ENCODE measurements at places on chromosomes 12 and 14.

GRCh38 chr12:132056951-132057350 is 87.2 kb downstream of the DDX51 start:
- DNase-seq = no peak

DNA sequence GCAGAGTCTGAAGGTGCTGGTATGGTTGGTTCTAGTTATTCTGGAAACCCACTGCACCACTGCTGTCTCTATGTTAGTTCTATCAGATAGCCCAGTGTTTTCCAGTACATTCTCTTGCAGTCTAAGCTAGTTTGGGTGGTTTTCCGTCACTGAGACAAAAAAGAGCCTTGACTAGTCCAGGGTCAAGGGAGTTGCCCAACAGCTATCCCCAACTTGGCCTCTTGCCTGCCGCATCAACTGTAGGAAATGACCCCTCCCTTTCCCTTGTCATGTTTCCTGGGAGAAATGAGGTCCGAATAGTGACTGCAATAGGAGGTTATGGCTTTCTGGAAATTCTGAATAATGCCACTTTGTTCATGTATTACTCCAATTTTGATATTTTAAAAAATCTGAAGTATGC is 160.4 kb downstream of the EFCAB11 start:
- no peak for DNase-seq

GRCh38 chr12:66726556-66726955 is 47.7 kb upstream of the GRIP1 start:
- no peak for DNase-seq

- DNase-seq = no peak
These were observed 16.2 kb upstream of the TUBA1B start for GRCh38 chr12:49147384-49147783.

DNA sequence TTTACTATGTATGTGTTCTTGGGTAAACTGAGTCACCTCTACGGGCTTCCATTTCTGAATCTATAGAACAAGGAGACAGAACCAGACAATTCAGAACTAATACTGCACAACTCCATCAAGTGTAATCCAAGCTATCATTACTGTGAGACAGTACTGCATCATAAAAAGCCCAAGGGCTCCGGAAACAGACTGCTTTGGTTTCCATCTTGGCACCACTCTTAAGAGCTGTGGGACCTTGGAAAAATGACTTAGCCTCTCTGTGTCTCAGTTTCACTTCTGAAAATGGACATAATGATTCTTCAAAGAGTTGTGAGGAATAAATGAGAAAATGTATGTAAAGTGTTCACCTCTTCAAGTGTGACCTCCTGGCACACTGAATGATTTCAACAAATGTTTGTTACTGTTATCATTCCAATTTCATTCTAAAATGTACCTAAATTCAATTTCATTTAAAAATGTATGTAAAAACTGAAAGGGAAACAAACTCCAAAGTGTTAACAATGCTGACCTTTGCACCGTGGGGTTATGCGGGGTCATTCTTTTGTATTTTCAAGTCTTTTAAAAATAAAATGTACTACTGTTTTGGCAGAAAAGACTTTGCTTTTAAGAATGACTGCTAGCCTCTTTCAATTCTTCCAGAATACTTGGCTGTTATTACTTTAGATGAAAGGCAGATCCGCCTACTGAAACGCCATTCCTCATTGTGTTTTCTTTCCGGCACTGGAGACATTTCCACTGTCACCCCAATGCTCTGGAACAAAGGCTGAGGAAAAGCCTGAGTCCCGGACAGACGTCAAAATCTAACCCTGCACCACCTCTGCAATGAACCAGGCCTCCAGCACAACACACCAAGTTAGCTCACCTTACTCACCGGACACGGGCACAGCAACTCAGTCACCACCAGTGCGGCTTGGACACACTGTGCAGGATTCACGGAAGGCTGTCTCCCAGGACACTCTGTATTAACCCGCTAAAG is 62.8 kb downstream of the TMCC3 start:
- no peak for DNase-seq

GRCh38 chr12:42730291-42730690 is 140.7 kb upstream of the PRICKLE1 start:
- DNase-seq = no peak

- DNase-seq = no peak
These were observed 145.9 kb upstream of the VASH1 start for GRCh38 chr14:76615331-76615730.

- DNase-seq = no peak
These were observed 72.7 kb upstream of the ZFP36L1 start for GRCh38 chr14:68865542-68865941.

- peak; percentile 19 for DNase-seq
These were observed 718 bp downstream of the PACS2 start for GRCh38 chr14:105315211-105315721.

- DNase-seq = no peak
These were observed 59.0 kb downstream of the IQSEC3 start for GRCh38 chr12:125566-125965.

GRCh38 chr14:76228138-76228537 is 76.4 kb downstream of the GPATCH2L start:
- no peak for DNase-seq

- DNase-seq = no peak
These were observed 33.5 kb upstream of the C14orf180 start for GRCh38 chr14:104545942-104546501.

GRCh38 chr12:57242691-57243454 is 8.1 kb downstream of the STAC3 start:
- peak; percentile 64 for DNase-seq

DNA sequence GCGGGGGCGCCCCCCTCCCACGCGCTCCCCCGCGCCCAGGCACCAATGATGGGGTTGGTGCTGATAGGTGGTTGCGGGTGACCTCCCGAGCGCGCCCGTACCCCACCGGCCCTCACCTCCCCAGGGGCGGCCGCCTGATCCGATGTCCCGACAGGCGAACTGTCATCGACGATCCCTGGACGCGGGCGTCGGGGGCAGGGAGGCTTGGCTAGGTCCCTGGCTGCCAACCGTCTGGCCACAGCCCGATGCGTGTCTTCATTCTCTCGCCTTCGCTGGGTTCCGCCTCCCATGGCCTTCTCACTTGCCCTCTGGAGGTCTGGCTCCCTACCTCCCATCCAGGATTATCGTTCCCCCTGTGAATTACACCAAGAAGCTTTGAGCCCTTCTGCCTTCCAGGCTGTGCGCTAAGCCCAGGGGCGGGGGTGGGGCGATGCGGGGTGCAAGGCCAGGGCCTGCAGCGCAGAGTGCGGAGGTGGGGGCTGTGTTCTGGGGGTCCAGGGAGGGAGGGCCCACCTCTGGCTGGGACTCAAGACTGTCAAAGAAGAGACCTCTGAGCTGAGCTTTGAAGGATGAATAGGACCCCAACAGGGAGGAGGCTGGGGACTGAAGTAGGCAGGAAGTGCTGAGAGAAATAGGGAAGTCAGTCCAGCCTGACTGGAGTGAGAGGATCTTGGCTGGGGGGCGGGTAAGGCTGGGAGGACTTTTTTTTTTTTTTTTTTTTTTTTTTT is 7.7 kb upstream of the RACGAP1 start:
- no peak for DNase-seq

DNA sequence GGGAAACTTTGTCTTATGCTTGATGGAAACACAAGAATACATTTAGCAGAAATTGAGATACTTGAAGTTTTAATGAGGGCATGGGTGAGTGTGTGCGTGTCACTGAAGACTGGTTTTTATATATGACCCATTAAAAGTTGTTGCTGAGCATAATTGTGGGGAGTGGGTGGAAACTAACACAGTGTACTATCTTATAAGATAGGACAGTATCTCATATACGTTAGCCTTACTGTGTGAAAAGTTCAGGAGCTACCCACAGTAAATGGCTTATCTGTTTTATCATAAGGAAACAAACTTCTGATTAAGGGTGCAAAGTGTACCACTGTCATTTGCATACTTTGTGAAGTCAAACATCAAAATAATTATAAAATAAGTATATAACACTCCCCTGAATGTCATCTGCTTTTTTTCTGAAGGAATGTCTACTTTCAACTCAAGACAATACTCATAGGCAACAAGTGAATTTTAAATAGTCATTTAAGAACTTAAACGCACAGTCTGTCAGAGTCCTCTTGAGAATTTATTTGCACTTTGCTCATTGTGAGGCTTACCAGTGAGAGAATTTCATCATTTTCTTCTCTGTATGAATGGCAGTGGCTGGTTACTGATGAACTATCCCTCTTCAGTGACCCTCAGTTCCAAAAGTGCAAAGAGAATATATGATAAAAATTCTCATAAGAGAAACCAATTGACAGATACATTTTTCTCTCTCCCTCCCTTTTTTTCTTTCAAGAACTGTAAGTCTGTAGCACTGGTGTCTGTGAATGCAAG is 4.2 kb downstream of the PDE3A start:
- no peak for DNase-seq

GRCh38 chr14:55819610-55820304 is 239.8 kb downstream of the KTN1 start:
- no peak for DNase-seq

DNA sequence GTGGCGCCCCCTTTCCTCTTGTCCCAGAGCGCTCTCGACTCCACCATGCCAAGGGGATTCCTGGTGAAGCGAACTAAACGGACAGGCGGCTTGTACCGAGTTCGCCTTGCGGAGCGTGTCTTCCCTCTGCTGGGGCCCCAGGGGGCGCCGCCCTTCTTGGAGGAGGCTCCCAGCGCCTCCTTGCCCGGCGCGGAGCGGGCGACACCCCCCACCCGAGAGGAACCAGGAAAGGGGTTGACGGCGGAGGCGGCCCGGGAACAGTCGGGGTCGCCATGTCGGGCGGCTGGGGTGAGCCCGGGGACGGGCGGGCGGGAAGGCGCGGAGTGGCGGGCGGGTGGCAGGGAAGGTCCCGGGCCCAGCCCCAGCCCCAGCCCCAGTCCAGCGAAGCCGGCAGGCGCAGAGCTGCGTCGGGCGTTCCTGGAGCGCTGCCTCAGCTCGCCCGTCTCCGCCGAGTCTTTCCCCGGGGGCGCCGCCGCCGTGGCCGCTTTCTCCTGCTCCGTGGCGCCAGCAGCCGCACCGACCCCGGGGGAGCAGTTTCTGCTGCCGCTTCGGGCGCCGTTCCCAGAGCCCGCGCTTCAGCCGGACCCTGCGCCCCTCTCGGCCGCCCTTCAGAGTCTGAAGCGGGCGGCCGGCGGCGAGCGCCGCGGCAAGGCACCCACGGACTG is 376 bp downstream of the INSM2 start:
- DNase-seq = no peak

- DNase-seq = no peak
These were observed 5.7 kb upstream of the SLC38A4 start for GRCh38 chr12:46831335-46832129.

DNA sequence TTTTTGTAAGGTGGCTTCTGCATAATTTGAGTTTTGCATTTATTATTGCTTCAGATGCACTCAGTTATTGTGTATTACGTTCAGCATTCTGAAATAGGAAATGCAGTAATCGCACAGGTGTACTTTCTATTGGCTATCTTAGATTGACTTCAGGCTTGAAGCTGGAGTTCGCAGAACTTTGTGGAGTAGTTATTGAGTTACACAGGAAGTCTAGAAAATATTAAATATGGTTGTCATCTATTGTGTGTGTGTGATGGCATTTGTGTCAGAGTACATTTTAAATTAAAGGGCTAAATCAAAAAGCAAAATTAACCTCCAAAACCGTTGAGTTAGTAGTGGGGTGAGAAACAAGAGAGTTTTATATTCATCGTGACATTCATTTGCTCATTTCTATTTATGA is 2.7 kb downstream of the ARID2 start:
- DNase-seq = no peak

DNA sequence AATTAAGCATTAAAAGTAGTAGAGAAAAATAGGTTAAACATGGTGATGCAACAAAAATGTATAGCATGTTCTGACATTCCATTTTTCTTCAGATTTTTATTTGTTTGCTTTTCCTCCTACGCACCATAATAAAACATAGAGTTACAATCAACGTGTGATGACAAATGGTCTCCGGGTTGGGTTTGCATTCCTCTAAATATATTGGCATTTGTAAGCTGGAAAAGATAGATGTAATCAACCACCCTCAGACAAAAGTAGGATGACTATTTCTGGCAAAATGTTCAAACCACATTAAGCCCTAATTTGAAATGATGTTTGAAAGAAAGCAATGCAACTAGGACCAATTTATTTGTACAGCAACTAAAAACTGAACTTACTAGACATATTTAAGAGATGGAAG is 58.4 kb downstream of the SLC25A21 start:
- DNase-seq = no peak

- no peak for DNase-seq
These were observed 1.8 kb upstream of the CEP170B start for GRCh38 chr14:104863131-104863862.

DNA sequence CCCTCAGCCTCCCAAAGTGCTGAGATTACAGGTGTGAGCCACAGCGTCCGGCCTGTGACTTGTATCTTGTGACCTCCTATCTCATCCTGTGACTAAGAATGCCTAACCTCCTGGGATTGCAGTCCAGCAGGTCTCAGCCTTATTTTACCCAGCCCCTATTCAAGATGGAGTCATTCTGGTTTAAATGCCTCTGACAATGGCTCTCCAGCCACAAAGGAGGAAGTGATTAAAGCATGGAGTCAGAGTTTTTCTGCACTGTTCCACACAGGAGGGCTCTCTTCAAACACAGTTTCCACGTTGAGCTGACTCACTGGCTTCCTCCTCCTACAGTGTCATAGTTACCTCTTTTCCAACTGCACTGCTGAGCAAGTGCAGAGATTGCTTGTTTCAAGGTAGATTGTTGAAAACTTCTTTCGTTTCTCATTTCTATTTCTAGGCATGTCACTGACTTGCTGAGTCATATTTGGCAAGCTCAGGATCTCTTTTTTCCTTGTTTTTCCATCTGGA is 383.8 kb downstream of the PCNX1 start:
- DNase-seq = no peak

DNA sequence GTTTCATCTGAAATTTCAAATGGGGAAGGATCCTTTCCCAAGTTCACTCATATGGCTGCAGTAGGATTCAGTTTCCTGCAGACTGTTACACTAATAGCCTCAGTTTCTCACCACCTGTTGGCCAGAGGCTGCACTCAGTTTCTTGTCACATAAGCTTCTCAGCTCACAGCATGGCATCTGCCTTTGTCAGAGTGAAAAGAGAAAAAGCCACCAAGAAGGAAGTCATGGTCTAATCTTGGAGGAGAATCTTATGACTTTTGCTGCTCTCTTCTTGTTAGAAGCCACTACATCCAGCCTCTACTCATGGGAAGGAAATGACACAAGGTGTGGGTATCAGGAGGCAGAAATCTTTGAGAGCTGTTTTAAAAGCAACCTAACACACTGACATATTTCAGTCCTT is 39.4 kb upstream of the BTG1 start:
- DNase-seq = no peak

DNA sequence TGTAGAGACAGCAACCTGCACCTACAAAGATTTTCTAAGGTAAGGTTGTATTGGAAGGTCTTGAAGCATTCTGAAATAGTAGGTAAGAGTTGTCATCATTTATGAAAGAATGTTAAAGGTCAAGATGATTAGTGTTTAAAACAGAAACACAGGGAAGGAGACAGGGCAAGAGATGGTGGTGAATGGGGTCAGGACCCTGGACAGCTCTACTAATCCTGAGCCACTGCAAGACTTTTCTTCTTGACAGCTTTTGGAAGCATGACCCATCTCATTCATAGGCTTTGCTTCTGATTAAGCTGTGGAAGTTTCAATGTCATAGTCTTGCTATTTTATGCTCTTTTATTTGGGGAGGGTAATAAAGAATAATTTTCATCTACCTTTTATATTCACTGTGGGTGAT is 75.5 kb upstream of the CAND1 start:
- DNase-seq = no peak

Data from activated naive CD4-positive, alpha-beta T cell (primary cell).